ENCODE measurements at places on chromosomes 16 and 17.

DNA sequence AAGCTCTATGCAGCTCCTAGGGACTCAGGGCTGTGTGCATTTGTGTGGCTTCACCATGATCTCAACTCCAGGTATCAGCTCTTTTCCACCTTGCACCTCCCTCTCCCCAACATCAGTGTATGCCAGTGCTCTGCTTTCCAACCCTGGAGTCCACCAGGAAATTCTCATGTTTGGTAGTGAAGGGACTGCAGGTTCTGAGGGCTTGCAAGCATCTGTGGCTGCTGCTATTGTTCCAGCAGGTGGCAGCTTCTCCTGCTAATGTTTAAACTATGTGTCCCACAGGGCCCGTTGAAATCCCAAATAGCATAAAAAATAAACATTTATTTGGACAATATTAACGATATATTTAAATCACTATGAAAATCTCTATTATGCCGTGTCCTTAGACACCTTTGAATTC lies 82.0 kb downstream of the RGS9 start:
- DNase-seq, result peak; percentile 27

GRCh38 chr17:57107498-57108101 lies 22.6 kb downstream of the AKAP1 start:
- no peak for DNase-seq

- peak; percentile 100 for DNase-seq
These were observed 902 bp downstream of the ARHGAP27 start for GRCh38 chr17:45431531-45432404.

DNA sequence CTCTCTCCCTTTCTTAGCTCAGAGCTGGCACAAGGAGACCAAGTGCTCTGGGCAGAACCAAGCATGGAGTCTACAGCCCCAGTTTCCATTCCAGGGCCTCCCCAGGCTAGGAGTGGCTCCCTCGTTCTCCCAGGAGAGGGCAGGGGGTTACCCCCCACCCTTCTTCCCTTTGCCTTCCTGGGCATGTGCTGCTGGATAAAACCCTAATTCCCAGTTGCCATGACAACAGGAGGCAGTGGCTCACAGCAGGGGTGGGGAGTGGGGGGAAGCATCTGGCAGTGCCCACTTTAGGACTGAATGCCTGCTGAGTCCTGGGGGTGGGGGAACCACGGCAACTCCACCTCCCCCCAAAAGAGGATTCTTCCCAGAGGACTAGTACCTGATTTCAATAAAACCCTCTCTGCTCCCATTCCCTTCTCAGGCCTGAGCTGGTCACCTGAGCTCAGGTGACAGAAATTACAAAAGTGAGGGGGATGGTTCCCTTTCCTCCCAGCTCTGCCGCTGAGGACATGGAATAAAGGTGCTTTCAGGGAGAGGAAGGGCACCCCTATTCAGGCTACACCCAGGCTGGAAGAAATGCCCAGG lies 1.8 kb downstream of the MPP2 start:
- DNase-seq, result no peak

DNA sequence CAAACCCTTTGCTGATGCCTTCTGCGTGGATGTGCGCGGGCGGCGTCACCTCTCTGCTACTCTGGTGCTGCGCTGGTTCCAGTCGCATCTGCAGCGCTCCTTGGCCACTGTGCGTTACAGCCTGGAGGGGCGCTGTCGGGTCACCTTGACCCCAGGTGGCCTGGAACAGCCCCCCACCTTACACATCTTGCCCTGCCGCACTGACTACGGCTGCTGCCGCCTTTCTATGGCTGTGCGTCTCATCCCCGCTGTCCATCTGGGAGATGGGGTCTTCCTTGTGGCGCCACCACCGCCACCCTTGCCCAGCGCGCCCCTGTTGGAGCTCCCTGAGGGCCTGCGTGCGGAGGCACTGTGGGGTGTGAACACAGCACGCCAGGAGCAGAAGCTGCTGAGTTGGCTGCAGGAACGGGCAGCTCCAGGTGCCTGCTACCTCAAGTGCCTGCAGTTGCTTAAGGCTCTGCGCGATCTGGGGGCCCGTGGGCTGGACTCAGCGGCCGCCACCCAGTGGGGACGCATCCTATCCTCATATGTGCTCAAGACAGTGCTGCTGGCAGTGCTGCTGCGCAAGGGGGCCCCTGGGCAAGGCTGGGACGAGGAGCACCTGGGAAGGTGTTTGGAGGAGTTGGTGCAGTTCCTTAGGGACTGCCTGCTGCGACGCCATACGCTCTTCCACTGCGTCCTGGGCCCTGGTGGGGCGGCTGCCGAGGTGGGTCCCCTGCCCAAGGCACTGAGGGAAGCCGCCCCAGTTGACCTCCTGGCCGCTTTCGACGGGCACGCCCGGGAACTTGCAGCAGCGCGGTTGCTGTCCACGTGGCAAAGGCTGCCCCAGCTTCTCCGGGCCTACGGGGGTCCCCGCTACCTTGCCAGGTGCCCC lies 1.6 kb downstream of the ITPRIPL2 start:
- no peak for DNase-seq

GRCh38 chr17:2372180-2372579 lies 28.7 kb downstream of the MNT start:
- DNase-seq, result no peak

DNA sequence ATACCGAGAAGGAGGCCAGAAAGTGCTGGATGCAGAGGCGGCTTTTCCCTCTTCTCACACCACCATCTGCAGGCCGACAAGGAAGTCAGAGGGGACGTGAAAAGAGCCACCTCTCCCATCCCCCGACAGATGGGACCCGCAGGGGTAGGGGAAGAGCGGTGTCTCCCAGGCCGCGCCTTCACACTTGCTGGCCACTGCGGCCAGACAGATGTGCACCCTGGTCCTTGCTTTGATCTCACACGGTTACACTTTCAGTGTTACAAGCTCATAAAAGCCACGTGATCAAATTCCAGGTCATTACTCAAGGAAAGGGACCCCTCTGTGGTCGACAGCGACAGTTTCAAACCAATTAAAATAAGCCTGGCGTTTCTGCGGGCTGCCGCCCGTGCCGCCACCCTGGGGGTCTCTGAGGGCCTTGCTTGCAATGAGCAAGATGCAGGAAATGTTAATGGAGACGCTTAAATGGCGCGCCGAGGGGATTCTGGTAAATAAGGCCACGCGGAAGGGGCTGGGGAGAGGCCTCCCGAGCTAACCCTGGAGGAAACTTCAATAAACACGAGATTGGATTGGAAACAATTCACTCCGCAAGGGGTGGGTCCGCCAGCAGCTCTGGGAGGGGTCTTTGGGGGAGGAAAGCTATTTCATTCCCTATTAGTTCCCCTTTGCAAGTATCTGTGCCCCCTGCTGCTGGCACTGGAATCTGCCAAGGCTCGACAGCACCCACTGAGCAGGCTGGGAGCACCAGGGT lies 240.9 kb downstream of the ENGASE start:
- DNase-seq, result no peak

- DNase-seq, result no peak
These were observed 4.3 kb upstream of the PABPN1L start for GRCh38 chr16:88870608-88871348.

DNA sequence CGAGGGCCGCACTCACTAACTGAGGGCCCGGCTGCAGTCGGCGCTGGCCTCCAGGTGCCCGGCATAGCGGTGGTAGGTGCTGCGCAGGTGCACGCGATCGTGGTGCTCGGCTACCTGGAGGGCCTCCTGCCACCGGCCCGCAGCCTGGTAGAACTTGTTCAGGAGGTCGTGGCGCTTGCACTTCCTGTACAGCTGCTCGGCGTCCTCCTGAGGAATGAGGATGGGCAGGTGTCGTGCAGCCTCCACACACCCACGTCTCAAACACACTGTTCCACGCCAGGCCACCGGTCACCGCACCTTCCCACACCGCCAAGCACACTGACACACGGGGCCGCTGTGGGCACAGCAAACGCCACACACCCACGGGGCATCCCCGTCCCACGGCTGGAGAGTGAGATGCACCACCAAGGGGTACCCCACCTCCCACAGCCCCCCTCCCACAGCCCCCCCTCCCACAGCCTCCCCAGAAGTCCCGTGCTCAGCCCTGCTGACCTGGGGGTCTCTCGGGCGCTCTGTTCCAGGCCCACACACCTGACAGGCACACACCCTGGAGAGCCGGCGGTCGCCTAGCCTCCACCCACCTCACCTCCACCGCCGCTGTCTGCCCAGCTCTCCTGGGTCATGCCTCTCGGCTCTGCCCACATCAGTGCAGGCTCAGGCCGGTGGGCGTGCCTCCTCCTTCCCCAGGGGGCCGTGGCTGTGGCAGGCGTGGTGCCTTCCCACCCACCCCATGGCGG lies 7.4 kb upstream of the TMEM204 start:
- no peak for DNase-seq

GRCh38 chr16:84609563-84610177 lies 8.2 kb downstream of the COTL1 start:
- DNase-seq, result no peak

DNA sequence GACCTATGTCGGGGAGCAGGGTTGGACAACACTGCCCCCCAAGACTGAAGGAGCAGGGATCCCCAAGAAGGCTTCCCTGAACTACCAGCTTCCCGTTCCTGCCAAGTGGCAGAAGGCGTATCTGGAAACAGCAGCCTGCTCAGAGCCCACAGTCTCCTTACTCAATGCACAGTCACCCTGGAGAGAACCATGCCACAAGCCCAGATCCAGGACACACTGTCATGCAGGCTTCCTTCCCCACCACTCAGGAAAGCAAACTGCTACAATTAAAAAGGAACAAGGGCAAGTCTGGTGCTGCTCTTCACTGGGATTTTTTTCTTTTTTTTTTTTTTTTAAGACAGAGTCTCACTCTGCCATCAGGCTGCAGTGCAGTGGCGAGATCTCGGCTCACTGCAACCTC lies 8.2 kb downstream of the WDR45B start:
- DNase-seq, result no peak

DNA sequence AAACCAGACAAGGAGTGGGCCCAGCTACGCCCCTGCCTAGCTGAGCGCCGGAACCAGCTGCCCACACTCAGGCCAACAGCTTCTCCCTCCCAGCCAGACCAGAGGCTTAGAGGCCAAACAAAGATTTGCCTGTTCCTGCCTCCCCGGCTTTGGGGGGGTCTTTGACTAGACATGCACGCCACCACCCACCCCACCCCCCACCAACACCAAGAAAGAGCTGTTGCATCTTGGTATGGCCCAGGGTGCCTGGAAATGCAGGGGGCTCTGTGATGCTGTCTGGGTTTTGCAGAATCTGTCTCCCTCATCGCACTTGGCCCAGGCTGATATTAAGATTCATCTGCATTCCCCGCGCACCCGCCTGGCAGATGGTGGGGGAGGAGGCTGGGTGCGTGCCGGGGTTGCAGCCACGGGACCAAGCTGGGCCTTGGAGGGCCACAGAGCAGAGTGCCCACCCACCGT lies 1.3 kb upstream of the NXPH3 start:
- no peak for DNase-seq

DNA sequence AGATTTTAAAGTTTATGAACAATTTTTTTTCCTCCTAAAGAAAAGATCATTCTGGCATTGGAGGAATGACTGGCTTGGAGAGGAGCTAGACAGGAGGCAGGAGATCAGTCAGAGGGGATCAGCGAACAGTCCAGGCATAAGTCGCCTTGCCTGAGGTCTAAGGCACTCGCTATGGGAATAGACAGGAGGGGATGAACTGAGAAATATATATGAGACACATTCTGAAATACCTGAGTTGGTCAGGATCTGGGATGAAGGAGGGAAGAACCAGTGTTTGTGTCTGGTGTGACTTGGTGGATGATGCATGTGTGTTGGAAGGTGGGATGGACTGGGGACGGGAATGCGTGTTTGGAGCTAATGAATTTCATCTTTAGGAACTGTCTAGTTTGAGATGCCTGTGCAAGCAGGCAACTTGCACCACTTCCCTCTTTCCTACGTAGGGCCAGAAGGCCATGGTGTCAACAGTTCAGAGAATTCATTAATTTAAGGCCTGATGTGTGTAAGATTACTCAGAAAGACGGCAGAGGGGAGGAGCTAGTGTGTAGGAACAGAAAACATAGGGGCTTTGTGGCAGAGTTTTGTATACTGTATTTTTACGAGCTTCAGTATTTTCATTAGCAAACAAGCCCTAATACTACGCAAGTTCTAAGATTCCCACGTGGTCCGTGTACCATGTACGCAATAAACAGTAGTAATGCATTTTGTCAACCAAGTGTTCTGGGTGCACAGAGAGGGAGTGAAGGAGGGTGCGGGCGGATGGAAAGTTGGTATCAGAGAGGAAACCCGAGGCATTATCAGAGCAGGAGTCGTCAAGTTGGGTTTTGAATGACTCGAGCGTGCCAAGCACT lies 825 bp downstream of the HEATR6 start:
- DNase-seq, result no peak

GRCh38 chr16:76835339-76835738 lies 355.7 kb upstream of the MON1B start:
- no peak for DNase-seq

GRCh38 chr17:82229698-82230608 lies 1.1 kb downstream of the SLC16A3 start:
- no peak for DNase-seq

- DNase-seq, result no peak
These were observed at the start of gene HSPB9 for GRCh38 chr17:42122371-42123303. HSPB9 (plus strand) TSS chr17:42122804; CDS start chr17:42122851, 47 bp downstream.

GRCh38 chr16:66516808-66517585 lies 32.9 kb downstream of the TK2 start:
- DNase-seq, result peak; percentile 63

DNA sequence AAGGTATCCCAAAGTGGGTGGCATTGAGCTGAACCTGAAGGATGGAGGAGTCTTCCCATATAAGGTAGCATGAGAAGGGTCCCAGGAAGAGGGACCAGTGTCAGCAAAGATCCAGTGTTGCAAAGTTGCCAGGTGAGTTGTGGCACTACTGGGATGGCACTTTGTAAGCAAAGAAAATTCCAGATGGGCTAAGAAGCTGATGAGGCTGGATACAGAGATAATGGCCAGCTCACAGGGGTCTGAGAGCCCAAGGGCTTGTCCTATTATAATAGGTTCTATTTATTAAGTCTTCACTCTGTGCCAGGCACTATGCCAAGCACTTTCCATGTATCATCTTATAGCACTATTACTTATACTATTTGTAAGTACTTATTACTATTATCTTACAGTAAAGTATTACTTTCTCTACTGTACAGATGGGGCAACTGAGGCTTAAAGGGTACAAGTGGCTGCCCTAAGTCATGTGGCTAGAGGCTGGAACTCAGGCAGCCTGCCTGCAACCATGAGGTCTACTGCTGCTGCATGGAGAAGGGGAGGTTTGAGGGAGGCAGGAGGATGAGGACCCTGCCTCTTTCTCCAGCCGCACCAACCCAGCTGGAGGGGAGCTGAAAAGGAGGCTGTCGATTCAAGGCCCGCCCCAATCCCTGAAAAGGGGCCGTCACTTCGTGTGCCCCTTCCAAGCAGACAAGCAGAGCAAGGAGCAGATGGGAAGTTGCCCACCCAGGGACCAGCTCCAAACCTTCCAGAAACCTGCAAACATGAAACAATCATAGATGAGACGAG lies 86.5 kb downstream of the C16orf78 start:
- DNase-seq, result no peak

GRCh38 chr16:88473666-88474534 lies 20.8 kb downstream of the ZFPM1 start:
- DNase-seq, result no peak

- DNase-seq, result no peak
These were observed 3.6 kb downstream of the CES5A start for GRCh38 chr16:55871411-55872038.

GRCh38 chr17:46862949-46863348 lies 11.6 kb downstream of the WNT9B start:
- DNase-seq, result no peak

Measured in T47D (cell line).